ENCODE measurements at places on chromosomes 2 and 18.

GRCh38 chr2:198168651-198169050 lies 364.3 kb downstream of the PLCL1 start:
- no peak for DNase-seq

GRCh38 chr2:127081826-127082633 lies 24.9 kb downstream of the BIN1 start:
- no peak for DNase-seq

DNA sequence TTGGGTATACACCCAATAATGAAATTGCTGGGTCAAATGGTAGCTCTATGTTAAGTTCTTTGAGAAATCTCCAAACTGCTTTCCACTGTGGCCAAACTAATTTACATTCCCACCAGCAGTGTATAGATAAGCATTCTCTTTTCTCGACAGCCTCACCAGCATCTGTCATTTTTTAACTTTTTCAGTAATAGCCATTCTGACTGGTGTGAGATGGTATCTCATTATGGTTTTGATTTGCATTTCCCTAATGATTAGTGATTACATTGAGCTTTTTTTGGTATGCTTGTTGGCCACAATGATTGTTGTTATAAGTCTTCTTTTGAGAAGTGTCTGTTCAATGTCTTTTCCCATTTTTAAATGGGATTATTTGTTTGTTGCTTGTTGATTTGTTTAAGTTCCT lies 50.4 kb upstream of the EPAS1 start:
- DNase-seq = no peak

- no peak for DNase-seq
These were observed 6.3 kb upstream of the HS6ST1 start for GRCh38 chr2:128324897-128325410.

- no peak for DNase-seq
These were observed 8.0 kb upstream of the CFAP221 start for GRCh38 chr2:119536211-119536610.

- no peak for DNase-seq
These were observed 150.4 kb downstream of the HDAC4 start for GRCh38 chr2:239250216-239251081.

- peak; percentile 87 for DNase-seq
These were observed 65.1 kb downstream of the MBP start for GRCh38 chr18:77067291-77068061.

DNA sequence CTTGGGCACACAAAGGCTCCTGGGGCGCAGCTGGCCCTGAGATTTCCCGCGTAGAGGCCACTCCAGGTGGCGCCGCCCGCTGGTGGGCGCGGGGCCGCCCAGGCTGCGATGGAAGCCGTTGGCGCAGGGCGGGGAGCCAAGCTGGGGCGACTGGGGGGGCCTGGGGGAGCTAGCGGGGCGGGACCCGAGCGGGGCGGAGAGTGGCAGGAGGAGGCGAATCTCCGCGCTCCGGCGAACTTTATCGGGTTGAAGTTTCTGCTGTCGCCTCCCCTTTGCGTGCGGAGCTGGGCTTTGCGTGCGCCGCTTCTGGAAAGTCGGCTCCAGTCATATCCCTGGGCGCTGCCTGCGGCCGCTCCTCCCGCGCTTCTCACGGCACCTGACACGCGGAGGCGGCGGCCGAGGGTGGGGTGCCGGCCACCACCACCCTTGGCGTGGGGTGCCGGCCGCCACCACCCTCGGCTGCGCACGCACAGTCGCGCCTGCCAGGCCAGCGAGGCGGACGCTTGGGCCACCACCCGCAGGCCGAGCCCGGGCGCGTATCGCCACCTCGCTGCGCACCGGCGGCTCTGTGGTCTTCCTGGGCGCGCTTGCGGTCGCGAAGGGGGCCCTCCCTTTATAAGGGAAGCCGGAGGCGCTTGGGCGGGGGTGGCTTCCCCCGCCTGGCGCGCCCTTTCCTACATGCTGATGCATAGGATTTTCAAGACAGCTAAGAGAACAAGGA lies 919 bp upstream of the CYP1B1 start:
- peak; percentile 97 for DNase-seq

DNA sequence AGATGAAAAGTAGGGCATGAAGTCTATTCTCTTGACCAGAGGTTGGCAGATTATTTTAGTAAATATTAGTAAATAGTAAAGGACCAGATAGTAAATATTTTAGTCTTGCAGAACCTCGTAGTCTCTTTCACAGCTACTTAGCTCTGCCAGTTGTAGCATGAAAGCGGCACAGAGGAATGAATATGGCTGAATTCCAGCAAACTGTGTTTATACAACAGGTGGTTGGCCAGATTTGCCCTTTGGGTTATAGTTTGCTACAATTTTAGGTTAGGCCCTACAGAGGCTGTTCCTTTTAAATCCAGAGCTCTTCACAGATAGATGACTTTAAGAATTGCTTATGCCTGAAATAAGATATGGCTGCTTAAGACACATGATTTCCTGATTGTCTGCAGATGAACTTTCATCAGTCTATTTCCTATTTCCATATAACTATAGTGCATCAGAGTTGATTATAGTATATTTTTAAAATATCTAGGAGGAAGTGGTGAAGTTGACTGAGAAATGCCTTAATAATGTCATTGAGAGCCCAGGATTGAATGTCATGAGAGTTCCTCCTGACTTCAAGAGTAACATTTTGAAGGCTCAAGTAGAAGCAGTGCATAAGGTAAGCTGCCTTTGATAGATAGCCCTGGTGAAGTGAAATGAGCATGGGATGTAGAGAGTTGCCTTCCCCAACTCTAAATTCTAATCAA lies 80.5 kb downstream of the TMEM185B start:
- DNase-seq = no peak

DNA sequence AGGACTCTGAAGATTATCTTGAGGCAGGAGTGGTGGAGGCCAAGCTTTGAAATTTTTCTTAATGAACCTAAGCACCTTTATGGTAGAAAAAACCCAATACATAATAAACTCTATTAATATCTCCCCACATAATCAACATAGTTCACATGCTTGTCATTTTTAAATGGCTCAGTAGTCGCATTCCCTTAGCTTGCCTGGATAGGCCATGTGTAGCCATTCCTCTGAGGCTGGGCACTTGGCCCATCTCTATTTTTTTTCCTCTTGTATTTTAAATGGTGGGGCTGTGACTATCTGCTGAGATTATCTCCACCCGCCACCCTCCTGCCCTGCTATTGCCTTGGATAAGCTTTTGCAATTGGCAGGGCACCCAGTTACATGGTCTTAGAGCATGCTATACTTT lies 143.1 kb downstream of the FHOD3 start:
- peak; percentile 73 for DNase-seq

- DNase-seq = no peak
These were observed 93.3 kb downstream of the HS1BP3 start for GRCh38 chr2:20557635-20558034.

GRCh38 chr2:217943446-217944321 lies 59.1 kb downstream of the TNS1 start:
- DNase-seq = peak; percentile 84

DNA sequence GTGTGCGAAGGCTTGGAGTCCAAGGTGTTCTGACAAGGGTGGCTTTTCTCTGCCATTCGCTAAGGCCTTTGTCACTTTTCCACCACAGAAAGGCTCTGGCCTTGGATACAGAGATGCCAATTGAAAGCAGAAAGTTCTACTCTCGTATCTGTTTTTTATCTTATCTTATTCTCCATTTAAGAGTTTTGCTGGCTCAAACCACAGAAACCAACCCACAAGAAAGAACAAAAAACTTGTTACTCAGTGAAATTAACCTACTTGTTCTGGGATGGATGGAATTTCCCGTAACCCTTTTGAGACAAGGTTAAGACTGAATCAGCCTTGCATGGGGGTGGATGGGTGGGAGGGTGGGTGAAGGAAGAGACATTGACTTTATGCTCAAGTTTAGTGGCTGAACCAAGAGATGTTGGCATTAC lies 221.7 kb downstream of the CDH20 start:
- DNase-seq = no peak

GRCh38 chr2:68302281-68302875 lies 17.4 kb downstream of the CNRIP1 start:
- peak; percentile 39 for DNase-seq

GRCh38 chr2:187593098-187593497 lies 38.9 kb upstream of the TFPI start:
- no peak for DNase-seq

GRCh38 chr2:8624855-8625398 lies 56.9 kb upstream of the ID2 start:
- DNase-seq = no peak

DNA sequence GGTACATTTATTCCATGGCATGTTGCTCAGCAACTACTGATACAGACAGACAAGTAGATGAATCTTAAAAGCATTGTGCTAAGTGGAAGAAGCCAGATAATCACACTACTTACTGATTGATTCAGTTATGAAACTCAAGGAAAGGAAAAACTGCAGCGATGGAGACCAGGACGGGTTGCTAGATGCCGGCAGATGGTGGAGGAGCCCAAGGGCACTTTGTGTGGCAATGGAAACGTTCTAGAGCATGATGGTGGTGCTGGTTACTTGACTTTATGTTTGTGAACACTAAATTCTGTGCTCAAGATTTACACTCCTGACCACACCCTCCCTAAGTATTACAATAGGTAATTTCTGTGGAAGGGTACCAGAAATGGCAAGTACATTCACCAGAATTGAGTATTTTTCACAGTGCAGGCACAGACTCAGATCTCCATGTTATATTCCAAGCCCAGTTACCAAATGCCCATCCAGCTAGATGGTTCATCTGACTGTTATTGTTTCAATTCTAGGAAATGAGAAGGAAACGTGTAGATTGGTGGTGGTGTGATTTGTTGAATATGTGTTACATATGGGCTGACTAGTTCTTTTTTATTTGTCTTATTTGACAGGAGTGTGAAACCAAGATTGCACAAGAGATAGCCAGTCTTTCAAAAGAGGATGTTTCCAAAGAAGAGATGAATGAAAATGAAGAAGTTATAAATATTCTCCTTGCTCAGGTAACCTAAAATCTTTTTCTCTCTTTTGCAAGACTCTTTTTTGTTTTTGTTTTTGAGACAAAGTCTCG lies 55.1 kb downstream of the RALBP1 start:
- no peak for DNase-seq

GRCh38 chr18:62974928-62975675 lies 259.8 kb downstream of the PHLPP1 start:
- DNase-seq = no peak

- DNase-seq = no peak
These were observed 136.7 kb downstream of the SP3 start for GRCh38 chr2:173828189-173829142.

GRCh38 chr2:113098041-113098440 lies 29.4 kb upstream of the IL1RN start:
- DNase-seq = no peak

- no peak for DNase-seq
These were observed 201.4 kb downstream of the AFF3 start for GRCh38 chr2:99940963-99941362.

GRCh38 chr18:13629841-13630715 lies 96.3 kb downstream of the FAM210A start:
- DNase-seq = peak; percentile 58

GRCh38 chr2:205656941-205657340 lies 25.4 kb upstream of the NRP2 start:
- DNase-seq = no peak

GRCh38 chr18:56413862-56414261 lies 224.5 kb downstream of the TXNL1 start:
- DNase-seq = no peak

DNA sequence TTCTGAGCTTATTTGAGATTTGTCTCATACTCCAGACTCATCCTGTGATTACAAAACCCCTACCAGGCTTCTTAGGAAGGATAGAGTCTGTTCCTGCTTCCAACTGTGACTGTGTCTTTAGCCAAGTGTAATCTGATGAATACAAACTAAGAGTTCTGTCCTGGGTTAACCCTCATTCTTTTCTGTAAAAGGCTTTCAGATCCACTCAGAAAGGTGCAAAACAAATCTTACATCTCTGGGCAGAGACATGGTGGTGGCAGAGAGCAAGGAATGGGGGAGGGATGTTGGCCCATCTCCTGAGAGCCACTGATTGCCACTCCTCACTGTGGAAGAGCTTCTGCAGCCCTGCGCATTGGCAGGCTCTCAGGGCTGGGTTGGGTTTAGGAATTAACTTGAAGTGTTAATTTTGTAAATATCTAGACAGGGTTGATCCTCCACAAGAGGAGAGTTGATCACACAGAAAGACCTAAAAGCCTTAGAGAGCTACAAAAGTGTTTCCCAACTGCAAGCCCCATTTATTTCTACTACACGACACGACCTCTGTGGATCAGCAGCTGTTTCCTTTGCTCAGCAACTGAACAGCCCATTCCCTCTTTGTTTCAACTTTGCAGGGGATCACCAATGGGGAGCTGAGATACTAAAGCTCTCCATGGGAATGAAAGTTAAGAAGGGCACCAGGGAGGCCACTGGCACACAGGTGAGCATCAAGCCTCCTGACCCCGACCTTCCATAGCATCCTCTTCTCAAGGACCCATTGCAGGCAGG lies 23.7 kb upstream of the SPTBN1 start:
- no peak for DNase-seq

- no peak for DNase-seq
These were observed 17.6 kb upstream of the USP40 start for GRCh38 chr2:233584210-233584609.

- DNase-seq = no peak
These were observed 329.0 kb downstream of the PTPRM start for GRCh38 chr18:7896161-7896560.

DNA sequence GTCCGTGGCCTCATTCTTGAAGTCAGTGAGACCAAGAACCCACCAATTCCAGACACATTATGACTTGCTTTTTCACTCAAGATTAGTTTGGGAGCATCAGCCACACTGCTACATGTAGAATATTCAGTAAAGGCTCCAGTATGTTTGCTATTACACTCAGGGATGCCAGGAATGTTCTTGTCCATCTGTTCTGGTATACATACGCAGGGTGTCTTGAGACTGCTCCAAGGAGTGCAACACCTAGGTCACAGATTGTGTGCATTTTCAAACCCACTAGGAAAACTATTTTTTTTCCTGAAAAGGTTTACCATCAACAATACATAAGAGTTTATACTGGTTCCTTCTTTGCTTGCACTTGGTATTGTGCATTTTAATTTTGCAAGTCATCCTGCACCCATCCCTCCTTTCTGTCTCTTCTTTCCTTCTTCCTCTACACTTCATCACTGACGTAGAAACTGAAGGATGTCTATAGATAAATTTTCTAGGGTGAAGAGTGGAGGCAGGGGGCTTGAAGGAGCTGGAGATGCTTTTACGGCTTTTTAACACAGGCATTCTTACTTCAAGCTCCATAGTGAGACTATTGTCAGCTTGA lies 35.3 kb upstream of the MAP2 start:
- no peak for DNase-seq

- peak; percentile 14 for DNase-seq
These were observed 866 bp downstream of the CWC22 start for GRCh38 chr2:180006231-180006630.

DNA sequence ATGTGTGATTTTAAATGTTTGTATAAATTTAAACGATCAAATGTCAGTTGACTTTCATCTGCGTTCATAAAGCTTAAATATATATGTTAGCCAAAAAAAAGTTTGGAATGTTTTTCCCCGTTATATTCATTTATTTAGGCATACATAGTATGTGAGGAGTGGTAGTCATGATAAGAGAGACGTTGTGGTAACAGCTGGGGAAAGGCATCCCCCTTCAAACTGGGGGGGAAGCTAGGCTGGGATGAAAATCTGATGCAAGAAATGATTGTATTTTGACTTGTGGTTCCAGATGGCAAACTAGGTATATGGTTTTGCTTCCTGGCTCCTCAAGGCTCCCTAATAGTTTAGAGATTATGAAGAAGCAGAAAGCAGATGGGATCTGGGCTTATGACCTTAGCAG lies 30.1 kb downstream of the ITGA6 start:
- DNase-seq = no peak

- no peak for DNase-seq
These were observed 45.3 kb downstream of the HNMT start for GRCh38 chr2:138009622-138010021.

- DNase-seq = no peak
These were observed 29.8 kb upstream of the MAL start for GRCh38 chr2:94995553-94996304.
